ENCODE measurements at places on chromosomes 6 and 20. TPM values are rescaled to one million over a fixed set of nuclear protein-coding genes. Genes with fewer than 3 reads are reported as not detected.

PEX6 gene
- total RNA-seq: 25.5 TPM

ITPA gene
- 21.4 TPM for total RNA-seq

CCN6 gene
- not detected for total RNA-seq

TMC2 gene
- total RNA-seq: 0.08 TPM

HSF2 gene
- total RNA-seq: 23.3 TPM

PLCB1 gene
- 7.2 TPM for total RNA-seq

ROS1 gene
- 0.08 TPM for total RNA-seq

DNA sequence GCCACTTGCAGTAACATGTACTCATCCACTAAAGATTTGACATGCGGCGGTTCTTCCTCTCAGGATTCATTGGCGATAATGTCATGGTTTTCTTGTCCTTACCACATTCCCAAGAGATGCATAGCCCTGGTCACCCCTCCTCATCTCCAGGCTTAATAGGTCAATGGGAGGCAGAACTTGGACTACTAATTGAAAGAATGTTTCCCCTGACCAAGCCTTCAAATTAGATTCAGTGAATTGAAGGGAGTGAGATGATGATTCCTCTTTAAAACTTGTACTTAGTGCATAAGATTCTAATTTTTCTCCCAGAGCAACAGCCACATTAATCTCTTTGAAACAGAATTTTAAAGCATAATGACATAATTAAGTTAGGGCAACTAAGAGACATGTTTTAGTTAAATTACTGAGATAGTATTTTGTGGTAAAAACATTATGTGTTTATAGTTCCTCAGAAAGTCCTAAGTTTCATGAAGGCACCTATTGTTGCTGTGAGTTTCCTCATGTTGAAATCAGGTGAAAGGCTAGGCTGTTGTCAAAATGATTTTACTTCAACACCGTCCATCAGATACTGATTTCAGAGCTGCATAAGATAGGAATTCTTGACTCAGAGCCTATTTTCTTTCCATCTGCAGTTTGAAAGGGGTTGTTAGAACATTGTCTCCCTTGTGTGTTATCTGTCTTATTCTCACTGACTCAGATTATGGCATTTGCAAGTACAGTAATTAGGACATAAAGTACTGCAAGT, 48.5 kb downstream of the STK4 start:
- DNase-seq: no peak

DNA sequence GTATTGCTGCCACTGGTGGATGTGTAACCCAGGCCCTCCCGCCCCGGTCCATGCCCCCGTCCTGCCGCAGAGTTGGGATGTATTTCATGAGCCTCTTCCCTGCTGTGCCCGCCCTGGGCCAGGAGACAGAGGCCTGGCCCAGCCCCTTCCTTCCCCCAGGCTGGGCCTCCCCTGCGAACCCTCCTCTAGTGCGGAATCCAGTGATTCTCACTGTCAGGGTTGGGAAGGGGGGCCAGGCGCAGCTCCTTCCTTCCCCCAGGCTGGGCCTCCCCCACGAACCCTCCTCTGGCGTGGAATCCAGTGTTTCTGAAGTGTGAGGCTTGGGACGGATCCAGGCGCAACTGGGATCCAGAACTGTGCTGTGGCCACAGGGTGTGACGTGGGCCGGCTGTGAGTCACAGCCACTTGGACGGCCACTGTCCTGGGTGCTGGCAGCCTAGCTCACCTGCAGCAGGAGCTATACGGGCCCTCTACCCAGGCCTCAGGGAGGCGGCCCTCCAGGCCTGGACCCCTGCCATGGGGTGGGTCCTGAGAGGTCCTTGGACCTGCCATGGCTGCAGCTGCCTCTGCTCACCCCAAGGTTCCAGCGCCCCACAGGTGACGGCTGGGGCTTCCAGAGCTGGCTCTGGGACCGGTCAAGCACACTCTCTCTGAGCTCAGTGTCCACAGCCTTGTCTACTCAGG, 28.3 kb downstream of the COL20A1 start:
- peak; percentile 89 for DNase-seq

- DNase-seq: no peak
Observed at GRCh38 chr6:21164768-21165326, 428.7 kb upstream of the SOX4 start.

DNA sequence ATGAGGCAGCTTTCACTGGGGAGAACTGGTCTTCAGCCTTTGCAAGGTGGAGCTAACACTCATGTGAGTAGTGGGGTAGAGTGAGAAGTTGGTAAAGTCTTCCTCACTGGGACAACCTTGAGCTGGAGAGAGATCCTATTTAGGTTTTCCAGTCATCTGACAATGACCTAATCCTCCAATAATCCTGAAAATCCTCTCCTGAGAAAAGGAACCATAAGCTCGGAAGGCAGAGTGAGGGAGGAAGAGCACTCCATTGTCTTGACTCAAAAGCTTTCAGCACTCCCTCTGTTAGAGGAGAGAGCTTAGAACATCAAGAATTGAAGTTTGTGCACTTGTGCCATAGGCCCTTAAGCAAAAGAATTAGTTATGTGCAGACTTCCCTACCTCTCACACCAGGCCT, 77.8 kb downstream of the TRAM2 start:
- DNase-seq: no peak

DNA sequence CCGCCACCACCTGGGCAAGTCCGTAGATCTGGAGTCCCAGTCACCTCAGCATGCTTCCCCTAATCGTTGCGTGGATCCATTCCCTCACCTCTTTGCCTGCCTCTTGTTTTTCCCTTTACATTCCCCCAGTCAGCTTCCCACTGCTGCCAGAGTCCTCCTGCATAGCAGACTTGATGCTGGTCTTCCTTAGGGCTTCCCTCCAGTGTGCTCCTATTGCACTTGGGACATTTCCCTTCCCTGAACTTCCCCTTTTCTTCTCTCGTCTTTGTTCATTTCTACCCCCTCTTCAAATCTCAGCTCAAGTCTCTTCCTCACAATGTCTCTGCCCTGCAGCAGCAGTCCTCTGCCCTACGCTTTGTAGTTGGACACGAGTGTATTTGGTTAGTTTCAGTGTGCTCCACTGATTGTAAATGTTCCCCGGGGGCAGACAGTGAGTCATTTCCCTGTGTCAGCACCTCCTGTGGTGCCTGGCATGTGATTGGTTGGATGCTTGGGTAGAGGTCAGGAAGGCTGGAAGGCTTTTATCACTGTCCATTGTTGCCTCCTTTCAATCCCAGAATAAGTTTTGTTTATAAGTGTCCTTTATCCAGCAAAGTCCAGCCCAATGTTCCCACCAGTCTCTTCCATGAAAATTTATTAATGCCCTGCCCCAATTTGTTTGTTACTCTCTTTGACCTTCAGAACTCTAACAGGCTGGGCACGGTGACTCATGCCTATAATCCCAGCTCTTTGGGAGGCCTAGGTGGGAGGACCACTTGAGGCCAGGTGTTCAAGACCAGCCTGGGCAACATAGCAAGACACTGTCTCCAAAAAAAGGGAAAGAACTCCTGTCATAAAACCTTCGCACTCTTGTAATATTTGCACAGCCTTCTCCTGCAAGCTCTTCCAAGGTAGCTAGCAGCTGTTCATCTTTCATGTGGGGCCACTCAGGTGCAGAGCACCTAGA, 38.3 kb downstream of the FAM120B start:
- no peak for DNase-seq

- DNase-seq: no peak
Observed at GRCh38 chr6:65289491-65289890, 417.5 kb downstream of the EYS start.

- DNase-seq: no peak
Observed at GRCh38 chr6:130681028-130681427, 146.2 kb upstream of the SMLR1 start.

GRCh38 chr6:2884804-2885203, 18.3 kb downstream of the SERPINB9 start:
- DNase-seq: no peak

DNA sequence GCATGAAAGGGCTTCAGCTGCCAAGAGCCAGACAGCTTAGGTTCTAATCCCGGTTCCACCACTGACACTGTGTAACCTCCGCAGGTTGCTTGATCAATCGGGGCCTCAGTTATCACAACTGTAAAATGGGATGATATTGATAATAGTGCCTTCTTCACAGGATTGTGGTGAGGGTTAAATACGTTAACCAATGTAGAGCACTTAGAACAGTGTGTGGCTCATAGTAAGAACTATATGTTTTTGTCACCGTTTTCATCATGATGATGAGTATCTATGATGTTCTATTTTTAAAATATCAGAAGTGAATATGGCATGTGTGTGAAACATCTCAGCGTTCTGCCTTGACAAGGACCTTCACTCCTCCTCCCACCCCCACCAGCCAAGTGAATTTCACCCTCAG, 10.3 kb upstream of the MAPK13 start:
- no peak for DNase-seq

- no peak for DNase-seq
Observed at GRCh38 chr6:36232172-36232571, 35.6 kb downstream of the BRPF3 start.

GRCh38 chr6:133587546-133588160, 301.3 kb upstream of the TCF21 start:
- DNase-seq: no peak

DNA sequence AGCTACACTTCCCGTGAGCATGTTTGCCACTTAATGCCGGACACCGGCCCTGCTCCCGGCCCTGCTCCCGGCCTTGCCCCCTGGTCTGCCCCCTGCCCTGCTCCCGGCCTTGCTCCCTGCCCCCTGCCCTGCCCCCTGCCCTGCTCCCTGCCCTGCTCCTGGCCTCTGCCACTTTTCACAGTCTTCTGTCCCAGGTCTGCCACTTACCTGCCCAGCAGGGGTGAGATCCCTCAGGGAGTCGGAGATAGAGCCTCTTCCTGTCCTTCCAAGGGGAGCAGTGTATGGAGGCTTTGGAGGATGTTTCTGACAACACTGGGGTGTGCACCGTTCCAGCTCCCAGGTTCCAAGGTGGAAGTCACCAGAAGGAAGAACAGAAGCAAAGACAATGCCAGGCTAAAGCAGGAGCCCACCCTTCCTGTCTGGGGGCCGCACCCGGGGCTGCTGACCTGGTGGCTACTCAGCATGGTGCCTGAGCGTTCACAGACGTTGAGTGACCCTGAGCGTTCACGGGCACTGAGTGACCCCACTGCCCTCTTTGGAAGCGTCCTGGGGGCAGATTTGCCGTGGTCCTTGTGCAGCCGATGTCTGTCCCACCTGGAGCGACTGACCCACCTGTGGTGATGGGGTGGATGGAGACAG, 199.8 kb downstream of the DLL1 start:
- peak; percentile 43 for DNase-seq

DNA sequence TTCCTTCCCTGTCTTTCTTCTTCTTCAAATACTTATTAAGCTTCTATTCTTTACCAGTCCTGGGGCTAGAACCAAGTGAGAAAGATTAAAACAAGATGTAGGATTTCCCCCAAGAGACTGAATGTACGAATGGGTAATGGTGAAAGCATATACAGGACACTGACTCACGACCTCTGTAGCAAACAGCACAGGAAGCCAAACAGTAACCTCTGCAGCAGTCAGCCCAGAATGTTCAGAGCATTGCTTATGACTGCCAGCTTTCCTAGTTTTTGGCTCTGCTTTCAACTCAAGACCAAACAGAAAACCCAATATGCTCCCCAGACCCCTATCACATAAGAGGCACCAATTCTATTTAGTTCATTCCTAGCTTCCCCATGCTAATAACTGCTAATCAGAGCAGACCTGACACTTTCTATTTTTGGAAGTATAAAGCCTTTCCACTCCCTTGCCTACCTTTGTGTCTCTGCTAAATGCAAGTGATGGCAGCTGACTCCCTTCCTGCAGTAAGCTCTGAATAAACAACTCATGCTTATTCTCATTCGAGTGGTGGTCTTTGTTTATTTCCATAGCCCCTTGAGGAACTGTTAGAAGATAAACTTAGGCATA, 690.6 kb downstream of the EPM2A start:
- DNase-seq: no peak

- DNase-seq: no peak
Observed at GRCh38 chr6:43123461-43124314, 47.4 kb upstream of the SRF start.

- DNase-seq: no peak
Observed at GRCh38 chr6:26360451-26361416, 4.3 kb upstream of the BTN3A2 start.

DNA sequence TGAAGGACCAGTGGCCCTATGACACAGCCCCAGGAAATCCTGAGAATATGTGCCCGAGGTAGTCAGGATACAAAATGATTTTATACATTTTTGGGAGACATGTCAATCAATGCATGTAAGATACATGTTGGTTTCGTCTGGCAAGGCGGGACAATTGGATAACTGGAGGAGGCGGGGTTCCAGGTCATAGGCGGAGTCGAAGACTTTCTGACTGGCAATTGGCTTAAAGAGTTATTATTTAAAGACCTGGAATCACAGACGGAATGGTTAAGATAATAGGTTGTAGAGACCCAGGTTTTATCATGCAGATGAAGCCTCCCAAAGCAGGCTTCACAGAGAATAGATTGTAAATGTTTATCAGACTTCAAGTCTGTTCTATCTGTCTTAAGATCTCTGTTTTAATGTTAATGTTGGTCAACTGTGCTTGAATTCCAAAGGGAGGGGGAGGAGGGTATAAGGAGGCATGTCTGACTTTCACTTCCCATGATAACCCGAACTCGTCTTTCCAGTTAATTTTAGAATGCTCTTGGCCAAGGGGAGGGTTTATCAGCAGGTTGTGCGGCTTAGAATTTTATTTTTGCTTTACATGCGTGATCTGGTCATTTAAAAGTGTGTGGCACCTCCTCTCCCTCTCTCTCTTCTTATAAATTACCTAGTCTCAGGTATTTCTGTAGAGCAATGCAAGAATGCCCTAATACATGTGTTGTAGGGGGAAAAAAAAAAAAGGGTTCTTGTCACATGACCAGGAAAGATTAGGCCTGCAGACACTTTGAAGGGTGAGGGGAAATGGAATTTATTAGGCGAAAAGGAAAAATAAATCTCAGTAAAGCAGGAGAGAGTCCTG, 230.7 kb downstream of the NFATC2 start:
- no peak for DNase-seq

GRCh38 chr6:137094411-137095008, 49.7 kb upstream of the IL20RA start:
- DNase-seq: no peak

GRCh38 chr6:118869894-118870589, 23.9 kb upstream of the ASF1A start:
- no peak for DNase-seq

DNA sequence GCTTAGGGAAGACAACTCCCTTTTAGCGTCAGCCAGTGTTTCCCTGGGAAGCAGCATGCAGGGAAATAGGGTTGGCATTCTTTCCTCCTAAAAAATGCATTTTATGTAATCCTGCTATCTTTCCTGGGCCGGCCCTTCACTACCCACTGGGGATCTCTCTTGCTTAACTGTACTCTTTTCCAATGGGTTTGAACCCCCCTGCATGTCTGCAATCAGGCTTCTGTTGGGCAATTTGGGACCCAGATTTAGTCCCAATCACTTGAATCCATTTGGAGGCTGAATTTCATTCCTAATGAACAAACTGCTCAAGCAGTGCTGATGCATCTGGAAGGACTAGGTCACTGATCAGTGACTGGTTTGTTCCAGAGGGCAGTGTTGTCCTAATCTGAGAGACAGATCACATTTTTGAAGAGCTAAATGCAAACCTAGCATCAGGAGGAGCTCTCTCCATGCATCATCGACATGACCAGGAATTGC, 152.0 kb downstream of the TSHZ2 start:
- peak; percentile 71 for DNase-seq

- DNase-seq: no peak
Observed at GRCh38 chr6:16551466-16551865, 209.8 kb downstream of the ATXN1 start.

Data from Right ventricle myocardium inferior (tissue), 1 donor.